ENCODE measurements at places on chromosomes 2 and 18. TPM values are rescaled to one million over a fixed set of nuclear protein-coding genes. Genes with fewer than 3 reads are reported as not detected.

The ZNF532 gene
- total RNA-seq, result 7.8 TPM

DNA sequence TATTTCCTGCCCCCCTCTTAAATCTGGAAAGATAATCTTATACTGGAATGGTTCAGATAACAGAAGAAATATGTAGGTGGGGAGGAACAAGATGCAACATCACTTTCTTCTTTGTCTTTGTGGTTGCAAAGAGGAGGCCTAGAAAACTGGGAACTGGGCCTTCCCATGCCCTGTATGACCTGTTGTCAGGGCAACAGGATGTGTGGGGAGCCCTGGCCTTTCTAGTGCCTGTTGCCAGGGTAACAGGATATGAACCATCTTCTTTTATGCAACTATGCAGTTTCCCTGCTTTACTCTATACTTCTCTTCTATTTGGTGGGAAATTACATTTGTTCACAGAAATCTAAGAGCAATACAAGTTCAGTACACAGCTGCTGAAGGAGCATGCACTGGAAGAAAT is 79.8 kb upstream of the PDE1A start:
- no peaks in the 10 kb centered on the region for H3K27me3 ChIP-seq
- no peak overlapping the region for H3K4me3 ChIP-seq

The OSBPL1A gene
- total RNA-seq, result 4.5 TPM

DNA sequence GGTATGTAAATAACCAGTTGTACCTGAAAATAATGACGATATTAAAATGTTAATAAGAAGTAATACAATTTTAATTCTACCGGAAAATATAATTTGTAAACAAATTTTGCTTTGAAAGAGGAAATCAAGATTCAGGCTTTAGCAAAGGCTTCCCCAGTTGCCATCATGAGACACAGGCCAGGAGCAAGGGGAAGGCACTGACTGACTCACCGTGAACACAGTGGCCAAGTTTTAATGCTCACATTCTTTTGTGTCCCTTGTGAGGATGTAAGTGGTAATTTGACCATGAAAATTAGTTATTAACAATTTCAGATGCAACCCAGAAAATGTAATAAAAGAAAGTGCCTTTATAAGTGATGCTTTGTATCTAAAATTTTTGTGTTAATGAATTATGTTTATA is 164.1 kb downstream of the GREB1L start:
- H3K36me3 ChIP-seq, result no peaks in the 10 kb centered on the region
- no peaks in the 10 kb centered on the region for H3K4me1 ChIP-seq
- no peak overlapping the region for H3K27ac ChIP-seq
- H3K4me3 ChIP-seq, result no peak overlapping the region

DNA sequence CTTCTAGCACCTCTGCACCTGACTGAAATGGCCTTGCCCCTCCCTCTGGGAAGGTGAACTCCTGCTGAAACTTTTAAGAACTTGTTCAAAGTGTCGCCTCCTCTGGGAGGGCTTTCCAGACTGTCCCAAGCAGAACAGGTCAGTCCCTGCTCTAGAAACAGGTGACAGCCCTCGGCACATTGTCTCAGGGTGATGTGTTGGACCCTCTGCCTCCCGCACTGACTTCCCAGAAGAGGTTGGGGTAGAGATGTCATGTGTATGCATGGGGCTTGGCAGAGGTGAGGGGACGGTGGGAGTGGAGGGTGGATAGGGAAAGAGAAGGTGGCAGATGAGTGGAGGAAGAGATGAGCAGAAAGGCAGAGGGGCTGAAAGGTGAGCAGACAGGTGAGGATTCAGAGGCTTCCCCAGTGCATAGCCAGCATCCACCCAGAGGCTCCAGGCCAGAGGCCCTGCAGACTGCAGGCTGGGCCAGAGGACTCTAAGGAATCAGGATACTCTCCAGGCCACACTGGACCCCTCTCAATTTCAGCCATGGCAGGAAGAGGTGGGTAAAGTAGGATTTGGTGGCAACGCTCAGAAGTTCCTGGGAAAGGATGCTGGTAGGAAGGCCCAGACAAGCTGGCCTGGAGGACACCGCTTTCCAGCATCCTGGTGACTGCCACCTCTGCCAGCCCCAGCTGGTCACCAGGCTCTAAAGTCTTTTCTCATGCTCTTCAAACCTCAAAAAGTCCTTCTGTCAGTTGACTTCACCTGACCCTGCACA is 24.8 kb upstream of the TNS1 start:
- H3K4me3 ChIP-seq, result no peak overlapping the region
- no peaks in the 10 kb centered on the region for H3K27me3 ChIP-seq
- no peak overlapping the region for H3K27ac ChIP-seq

DNA sequence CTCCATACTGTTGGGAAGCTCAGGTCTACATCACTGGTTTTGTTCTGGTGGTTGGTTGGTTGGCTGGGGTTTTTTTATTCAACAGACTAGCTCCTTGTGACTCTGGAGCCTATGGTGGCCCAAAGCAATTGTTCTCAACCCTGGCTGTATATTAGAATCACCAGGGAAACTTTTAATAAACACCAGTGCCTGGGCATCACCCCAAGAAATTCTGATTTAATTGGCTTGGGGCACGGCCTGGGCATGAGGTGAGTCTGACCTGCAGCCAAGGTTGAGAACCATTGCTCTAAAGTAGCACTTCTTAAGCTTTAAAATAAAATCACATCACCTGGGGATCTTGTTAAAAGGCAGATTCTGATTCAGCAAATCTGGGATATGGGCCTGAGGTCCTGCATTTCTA is 184.1 kb downstream of the C1D start:
- H3K36me3 ChIP-seq, result no peaks in the 10 kb centered on the region
- no peaks in the 10 kb centered on the region for H3K4me1 ChIP-seq
- H3K27ac ChIP-seq, result no peak overlapping the region
- no peaks in the 10 kb centered on the region for H3K27me3 ChIP-seq
- DNase-seq, result no peak

The DRC1 gene
- not detected for total RNA-seq

Measured in CD4-positive, alpha-beta memory T cell (primary cell).